ENCODE measurements at places on chromosomes 1 and 21.

DNA sequence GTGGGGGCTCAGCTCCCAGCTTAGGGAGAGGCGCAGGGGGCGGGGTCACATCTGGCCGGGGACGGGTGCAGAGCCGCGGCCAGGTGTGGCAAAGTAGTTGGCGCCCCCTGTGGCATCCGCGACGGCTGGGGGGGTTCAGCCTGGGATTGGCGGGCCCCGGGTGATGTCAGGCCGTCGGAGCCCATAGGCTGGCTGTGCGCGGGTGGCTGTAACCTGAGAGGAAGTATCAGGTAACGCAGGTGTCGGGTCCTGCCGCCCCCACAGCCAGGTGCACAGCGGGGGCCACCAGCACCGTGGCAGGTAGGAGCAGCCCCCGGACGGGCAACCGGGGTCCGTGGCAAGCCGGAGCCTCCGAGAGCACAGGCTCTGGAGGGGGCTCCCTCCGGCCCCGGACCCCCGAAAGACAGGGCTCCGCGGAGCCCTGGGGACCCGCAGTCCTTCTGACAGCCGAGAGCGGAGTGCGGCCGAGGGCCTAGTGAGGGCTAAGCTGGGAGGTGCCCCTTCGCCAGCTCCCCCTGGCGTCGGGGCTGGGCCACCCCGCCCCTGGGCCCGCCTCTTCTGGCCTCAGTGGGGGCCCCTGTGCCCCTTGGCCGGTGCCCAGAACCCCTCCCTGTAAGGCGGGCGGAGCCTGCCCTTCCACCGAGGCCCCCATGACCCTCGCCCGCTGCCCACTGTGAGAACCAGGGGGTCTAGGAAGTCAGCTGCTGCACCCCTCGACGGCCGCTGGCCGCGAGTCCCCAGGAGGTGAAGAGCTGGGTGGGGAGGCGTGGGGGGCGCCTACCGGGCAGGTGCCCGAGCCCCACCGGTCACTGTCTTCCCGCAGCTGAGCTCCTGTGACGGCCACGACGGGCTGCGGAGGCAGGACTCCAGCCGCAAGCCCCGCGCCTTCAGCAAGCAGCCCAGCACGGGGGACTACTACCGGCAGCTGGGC is 17.9 kb downstream of the TNFRSF25 start:
- DNase-seq = no peak

GRCh38 chr1:22111620-22112019 is 31.3 kb downstream of the WNT4 start:
- DNase-seq = no peak

DNA sequence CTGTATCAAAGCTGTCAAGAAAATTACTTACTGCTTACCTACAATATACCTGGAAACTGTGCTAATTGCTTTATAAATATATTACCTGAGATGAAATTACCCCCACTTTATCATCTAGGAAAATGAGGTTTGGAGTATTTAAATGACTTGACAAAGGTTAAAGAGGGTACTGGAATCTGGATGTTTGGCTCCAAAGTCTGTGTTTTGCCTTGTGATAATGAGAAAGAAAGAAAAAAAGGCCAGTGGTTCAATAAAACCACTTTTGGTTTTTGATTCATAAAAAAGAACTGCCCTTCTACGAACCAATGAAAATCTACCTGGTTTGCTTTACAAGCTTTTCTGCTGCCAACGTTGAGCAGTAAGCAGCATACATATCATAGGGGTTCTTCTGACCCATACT is 61.3 kb upstream of the MUTYH start:
- DNase-seq = no peak

GRCh38 chr21:43767498-43767983 is 8.6 kb downstream of the CSTB start:
- no peak for DNase-seq

GRCh38 chr21:29064850-29065481 is 8.5 kb downstream of the CCT8 start:
- no peak for DNase-seq

DNA sequence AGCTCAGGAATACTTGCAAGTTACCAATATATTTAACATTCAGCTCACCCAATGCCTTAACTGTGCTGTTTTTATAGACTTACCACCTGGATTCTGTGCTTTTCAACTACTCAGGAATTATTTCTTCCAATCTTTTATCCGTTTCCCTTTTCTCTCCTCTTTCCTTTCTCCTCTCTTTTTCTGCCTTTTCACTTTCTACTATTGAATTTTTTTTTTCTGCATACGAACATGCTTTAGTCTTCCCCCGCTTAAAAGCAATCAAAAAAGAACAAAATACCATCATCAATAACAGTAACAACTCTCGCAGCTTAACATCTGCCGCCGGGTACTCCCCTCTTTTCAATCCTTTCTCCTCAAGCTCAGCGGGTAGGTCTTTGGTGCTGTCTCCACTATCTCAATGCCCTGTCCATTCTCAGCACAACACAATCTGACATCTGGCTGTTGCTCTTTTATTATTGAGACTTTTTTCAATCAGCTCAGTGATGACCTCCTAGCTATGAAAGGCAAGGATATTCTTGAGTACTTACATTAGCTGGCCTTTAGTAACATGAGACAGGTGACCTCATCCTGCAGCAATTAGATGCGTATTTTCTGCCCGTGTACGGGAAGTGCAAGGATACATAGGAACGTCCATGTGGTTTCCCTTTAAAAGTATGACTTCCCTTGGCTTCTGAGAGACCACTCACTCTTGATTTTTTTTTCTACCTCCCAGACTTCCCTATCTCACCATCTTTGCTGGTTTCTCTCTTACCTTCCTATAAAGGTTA is 40.2 kb upstream of the SIPA1L2 start:
- no peak for DNase-seq

DNA sequence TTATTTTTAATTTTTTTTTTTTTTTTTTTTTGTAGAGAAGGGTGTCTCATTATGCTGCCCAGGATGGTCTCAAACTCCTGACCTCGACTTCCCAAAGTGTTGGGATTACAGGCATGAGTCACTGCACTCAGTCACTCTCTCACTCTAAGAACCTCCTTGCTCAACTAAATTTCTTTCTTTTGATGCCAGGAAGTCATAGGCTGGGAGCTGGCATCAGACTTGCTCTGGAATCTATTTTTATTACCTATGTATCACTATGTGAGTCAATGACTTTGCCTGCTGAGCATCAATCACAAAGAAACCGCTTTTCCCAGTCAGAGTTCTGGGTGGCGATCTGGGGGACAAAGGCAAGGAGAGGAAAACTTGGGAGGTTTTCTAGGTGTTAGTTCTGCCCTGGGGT is 35.5 kb upstream of the PARP1 start:
- DNase-seq = no peak

GRCh38 chr1:149846042-149846441 is 53.3 kb upstream of the BOLA1 start:
- no peak for DNase-seq

DNA sequence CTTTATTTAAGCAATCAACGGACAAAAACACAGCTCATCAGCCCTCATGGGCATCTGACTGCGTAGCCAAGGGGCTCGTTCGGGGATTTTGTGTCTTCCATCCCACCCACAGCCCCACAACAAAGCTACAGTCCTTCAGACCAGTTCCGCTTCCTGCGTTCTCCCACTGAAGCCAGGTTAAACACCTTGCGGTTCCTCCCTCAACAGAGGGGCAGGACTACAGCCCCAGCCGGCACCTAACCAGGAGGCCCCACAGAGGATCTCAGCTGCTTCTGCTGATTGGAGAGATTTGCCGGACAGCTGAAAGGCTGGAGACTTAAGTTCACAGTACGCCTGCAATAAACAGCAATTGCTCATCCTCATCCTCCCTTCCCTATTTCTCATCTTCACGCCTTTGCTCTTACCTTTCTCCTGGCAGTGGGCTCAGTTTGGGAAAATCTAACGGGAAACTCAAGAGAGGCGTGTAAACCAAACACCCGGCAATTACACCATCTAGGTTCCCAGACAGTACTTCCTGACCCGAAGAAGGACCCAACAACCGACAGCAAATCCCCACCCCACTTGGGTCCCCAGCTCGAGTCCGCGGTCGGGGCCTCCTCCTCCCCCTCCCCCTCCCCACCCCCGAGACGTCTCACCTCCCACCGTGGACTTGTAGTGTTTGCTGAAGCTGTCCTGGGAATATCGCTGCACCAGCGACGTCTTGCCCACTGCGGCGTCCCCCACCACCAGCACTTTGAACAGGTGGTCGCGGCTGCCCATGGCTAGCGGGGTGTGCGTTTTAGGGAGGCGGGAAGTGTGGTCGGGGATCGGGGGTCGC is 876 bp downstream of the RAB29 start:
- DNase-seq = peak; percentile 11

GRCh38 chr21:41374867-41375533 is 13.2 kb downstream of the MX2 start:
- no peak for DNase-seq

- DNase-seq = peak; percentile 63
Observed at GRCh38 chr1:26692211-26692792, 3.5 kb upstream of the ARID1A start.

DNA sequence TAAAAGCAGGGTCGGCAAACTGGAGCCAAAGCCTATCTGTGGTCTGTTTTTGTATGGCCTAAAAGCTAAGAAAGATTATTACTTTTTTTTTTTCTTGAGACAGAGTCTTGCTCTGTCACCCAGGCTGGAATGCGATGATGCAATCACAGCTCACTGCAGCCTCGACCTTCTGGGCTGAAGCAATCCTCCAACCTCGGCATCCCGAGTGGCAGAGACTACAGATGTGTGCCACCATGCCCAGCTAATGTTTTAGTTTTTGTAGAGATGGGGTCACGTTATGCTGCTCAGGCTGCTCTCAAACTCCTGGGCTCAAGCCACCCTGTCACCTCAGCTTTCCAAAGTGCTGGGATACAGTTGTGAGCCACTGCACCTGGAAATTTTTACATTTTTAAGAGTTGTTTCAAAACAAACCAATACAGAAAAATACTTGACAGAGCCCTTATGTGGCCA is 6.5 kb upstream of the GLRX2 start:
- no peak for DNase-seq

GRCh38 chr1:14524826-14525636 is 73.5 kb upstream of the KAZN start:
- DNase-seq = no peak

GRCh38 chr1:43463479-43463878 is 9.7 kb upstream of the HYI start:
- no peak for DNase-seq

DNA sequence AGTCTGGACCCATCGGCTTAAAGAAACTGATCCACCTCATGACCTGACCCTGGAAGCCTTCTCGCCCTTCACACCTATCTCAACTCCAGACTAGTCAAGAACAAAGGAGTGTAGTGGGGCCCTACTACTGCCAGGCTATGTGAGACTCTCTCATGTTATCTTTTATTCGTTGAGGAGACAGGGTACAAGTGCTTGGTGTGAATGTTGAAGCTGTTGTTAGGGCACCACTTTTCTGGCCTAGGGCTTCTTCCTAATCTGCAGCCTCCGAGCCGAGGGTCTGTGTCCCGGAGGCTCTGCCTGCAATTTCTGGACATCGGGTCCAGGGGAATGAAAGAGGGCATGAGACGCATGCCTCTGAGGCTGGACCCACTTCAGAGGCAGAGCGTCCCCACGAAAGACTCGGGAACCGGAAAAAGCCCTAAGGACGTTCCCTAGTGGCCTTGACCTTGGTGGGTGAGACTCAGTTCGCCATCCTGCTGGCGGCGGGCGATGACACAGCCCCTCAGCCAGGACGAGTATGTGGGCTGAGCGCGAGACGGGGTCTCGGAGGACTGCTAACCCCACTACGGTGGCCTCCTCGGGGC is 671 bp downstream of the DNAJC11 start:
- DNase-seq = no peak

DNA sequence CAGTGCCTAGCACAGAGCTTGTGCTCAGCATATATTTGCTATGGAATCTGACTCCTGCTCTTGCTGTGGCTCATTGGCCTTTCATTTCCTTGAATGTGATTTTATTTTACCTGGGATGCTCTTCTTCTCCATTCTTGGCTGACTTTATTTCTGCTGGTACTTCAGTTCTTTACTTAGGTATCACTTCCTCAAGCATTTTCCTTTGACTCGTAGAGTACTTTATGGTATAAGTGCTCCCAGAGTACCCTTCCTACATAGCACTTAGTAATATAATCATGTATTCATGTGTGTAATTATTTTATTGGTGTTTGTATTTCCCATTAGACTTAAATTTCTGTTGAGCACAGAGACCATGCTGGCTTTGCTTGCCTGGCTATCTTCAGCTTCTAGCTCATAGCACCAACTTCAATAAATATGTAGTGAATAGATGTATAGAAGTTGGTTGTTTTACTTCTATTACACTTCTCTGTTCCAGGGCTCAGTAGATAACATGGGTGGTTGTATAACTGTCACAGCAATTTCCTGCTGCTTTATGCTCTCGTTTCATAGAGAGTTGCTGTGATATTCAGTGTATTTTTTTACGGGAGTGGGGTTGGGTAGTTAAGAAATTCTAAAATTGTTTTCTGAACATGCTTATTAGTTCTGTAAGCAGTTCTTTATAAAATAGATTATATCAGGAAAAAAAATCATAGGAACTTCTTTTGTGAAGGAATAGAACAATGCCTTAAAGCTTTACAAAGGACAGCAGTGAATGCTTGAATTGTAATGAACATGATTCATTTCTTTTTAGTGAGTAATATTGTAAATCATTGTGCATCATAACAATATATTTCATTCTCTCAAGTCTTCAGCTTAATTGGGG is 112.2 kb downstream of the NEK7 start:
- DNase-seq = no peak

- no peak for DNase-seq
Observed at GRCh38 chr1:7962014-7962335, 464 bp downstream of the PARK7 start.

DNA sequence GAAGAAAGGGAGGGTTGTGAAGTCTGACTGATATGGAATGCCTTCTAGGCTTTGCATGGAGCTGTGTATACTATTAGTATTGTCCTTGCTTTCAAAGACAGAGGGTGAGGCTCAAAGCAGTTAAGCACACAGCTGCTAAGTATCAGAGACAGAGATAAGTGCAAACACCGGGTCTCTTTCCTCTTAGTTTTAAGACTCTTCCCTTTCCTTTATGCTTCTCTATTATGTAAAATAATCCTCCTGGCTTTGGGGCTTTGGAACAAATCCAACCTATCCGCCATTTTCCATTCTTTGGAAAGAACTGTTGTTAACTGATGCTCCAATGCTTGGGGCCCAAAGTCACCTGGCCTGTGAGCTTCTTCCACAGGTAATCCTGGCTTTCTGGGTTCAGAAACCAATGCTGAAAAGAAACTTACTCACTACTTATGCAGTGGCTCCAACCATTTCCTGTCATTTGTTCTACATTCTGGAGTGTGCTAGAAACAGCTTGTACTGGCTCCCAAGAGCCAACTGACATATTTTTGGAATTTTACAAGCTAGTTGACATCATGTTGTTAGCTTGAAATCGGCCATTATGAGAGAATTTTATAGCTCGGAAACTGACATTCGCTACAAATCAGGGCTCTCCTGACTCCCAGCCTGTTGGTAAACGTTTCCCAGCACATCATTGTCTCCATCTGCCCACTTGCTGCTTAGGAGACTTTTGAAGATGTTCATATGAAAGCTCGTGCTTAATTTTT is 67.5 kb downstream of the DNTTIP2 start:
- no peak for DNase-seq
